ENCODE measurements at places on chromosomes 7 and 10. TPM values are rescaled to one million over a fixed set of nuclear protein-coding genes. Genes with fewer than 3 reads are reported as not detected.
A peak's percentile ranks its signal among the peaks of the same experiment; 100 is the strongest.

GRCh38 chr7:27155816-27156507 lies 513 bp downstream of the HOXA7 start:
- peak overlapping the region; percentile 14 for H3K4me3 ChIP-seq
- no peaks in the 10 kb centered on the region for H3K27me3 ChIP-seq
- DNase-seq = peak; percentile 83
- H3K4me1 ChIP-seq = no peaks in the 10 kb centered on the region
- H3K36me3 ChIP-seq = no peaks in the 10 kb centered on the region

DNA sequence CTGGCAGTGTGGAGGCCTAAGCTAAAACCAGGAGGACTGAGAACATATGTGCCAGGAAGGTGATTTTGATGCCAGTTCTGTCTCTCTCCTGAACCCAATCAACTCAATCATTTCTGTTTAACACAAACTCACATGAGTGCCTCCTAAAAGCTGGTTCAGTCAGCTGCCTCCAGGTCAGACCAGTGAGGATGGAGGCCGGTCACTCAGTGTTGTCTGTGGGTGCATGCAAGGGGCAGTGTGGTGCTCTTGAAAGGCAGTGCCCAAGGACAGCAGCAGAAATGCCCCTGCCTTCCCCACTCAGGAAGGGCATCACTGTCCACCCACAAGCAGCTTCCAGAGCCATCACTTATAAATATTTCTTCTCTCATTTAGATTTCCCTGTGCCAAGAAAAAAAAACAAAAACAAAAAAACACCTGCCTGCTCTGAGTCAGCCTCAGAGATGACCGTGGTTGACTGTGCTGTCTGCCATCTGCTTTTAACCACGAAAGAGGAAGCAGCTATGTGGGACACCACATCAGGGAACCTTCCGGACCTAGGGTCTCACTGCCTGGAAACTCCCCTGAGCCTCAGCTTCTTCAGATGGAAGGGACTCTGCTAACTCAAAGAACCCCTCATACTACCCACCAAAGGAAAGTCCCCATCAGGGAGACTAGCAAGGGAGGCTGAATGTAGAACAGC lies 39.1 kb downstream of the VOPP1 start:
- no peaks in the 10 kb centered on the region for H3K4me1 ChIP-seq
- no peak for DNase-seq
- H3K4me3 ChIP-seq = no peak overlapping the region
- H3K27me3 ChIP-seq = no peaks in the 10 kb centered on the region
- H3K27ac ChIP-seq = no peak overlapping the region

DNA sequence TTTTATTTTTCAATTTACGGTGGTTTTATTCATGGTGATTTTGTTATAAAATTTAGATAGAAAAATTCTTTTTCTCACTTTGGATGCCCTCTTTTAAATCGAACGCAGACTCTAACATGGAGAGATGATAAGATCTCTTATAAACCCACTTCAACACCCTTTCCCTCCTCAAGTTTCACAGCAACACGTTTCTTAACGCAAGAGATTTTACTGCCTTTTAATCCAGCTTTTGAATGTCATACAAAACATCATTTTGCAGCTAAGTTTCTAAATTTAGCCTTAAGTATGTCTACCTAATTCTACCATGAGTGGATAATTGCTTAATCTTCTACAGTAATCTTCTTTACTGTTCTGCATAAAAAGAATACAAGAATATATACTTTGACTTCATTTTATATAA lies 70.0 kb downstream of the SEMA3C start:
- H3K4me1 ChIP-seq = no peaks in the 10 kb centered on the region
- DNase-seq = no peak
- no peaks in the 10 kb centered on the region for H3K27me3 ChIP-seq

DNA sequence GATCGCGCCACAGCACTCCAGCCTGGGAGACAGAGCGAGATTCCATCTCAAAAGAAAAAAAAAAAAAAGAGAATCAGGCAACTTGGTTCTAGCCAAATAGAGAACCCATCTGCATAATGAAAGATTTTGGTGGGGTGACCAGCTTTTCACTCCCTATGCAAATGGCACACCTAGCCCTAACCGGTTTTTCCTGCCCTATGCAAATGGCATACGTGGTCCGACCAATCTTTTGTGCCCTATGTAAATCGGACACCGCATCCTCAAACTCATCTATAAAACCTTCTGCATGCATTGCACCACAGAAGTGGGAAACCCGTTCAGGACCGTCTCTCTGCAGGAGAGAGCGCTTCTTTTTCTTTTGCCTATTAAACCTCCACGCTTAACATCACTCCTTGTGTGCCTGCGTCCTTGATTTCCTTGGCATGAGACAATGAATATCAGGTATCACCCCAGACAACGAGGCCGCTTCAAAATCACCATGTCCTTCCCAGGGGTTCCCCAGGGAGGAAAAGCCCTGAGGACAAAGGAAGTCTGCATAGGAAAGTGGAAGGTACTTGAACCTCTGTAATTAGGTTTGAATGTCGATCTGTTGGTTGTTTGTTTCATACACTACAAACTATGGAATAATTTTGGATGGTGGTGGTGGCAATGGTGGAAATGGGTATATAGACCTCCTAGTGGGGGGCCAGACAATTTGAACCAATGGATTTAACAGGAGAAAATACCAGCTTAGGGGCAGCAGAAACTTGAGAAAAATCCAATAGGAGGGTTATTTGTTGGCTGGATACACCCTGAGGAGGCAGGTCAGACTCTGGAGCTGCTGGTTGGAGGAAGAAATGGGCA lies 396.2 kb downstream of the TYW1 start:
- no peak overlapping the region for H3K27ac ChIP-seq
- H3K36me3 ChIP-seq = no peaks in the 10 kb centered on the region
- DNase-seq = no peak
- H3K27me3 ChIP-seq = no peaks in the 10 kb centered on the region
- H3K4me1 ChIP-seq = no peaks in the 10 kb centered on the region

GRCh38 chr10:128286762-128287500 lies 160.7 kb upstream of the MKI67 start:
- H3K4me1 ChIP-seq = no peaks in the 10 kb centered on the region
- no peaks in the 10 kb centered on the region for H3K36me3 ChIP-seq
- no peak overlapping the region for H3K27ac ChIP-seq
- no peak overlapping the region for H3K4me3 ChIP-seq
- H3K27me3 ChIP-seq = no peaks in the 10 kb centered on the region
- no peak for DNase-seq

Gene C10orf53
- not detected for total RNA-seq

Measured in aorta (tissue), 5 donors.